Hepatocyte (in vitro differentiated cells): ENCODE measurements at places on chromosomes 13 and 19. TPM values are rescaled to one million over a fixed set of nuclear protein-coding genes. Genes with fewer than 3 reads are reported as not detected.
A peak's percentile ranks its signal among the peaks of the same experiment; 100 is the strongest.

DNA sequence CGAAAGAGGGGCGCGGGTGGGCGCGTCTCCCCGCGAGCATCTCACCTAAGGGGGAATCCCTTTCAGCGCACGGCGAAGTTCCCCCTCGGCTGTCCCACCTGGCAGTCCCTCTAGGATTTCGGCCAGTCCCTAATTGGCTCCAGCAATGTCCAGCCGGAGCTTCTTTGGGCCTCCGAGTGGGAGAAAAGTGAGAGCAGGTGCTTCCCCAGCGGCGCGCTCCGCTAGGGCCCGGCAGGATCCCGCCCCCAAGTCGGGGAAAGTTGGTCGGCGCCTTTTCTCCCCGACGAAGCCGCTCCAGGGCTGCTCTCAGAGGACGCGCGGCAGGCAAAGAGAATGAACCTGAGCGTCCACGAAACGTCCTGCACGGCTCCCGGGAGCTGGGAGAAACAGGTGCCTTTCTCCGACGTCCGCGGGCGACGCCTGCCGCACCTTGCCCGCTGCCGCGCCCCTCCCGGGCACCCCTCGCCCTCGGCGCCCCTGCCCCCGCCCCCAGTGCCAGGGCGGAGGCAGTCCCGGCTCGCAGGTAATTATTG lies 366 bp upstream of the KL start:
- DNase-seq = peak; percentile 36

GRCh38 chr19:42090672-42091071 lies 14.7 kb downstream of the ZNF574 start:
- DNase-seq = no peak

DNA sequence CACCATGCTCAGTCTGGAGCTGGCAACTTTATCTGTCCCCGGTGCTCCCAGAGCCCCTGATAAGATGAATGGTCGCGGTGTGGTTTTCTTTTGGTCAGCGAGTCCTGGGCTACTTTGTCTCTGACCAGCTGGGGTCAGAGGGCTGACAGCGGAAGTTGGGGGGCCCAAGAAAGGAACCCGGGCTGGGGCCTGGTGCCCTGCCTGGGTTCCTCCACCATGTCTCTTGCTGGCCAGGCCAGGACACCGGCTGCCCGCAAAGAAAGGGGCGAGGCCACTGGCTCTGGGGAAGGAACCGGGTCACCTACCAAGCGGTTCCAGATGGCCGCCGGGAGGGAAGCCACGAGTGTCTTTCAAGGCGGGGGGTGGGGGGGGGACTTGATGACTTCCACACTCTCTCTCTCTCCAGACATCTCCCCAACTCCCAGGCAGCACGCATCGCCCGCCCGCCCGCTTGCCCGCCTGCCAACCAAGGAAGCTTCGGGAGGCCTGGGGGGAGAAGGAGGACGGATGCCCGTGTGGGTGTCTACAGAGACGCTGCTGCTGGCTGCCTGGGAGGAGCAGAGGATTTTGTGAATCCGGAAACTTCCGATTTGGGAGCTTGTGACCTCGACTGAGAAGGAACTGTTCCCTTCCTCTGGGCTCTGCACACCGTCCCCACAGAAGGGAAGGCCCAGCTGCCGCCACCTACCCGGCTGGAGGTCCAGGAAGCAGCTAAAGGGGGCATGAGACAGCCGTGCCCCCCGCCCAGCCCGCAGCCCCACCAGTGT lies 1.1 kb downstream of the PIP5K1C start:
- DNase-seq = peak; percentile 48

DNA sequence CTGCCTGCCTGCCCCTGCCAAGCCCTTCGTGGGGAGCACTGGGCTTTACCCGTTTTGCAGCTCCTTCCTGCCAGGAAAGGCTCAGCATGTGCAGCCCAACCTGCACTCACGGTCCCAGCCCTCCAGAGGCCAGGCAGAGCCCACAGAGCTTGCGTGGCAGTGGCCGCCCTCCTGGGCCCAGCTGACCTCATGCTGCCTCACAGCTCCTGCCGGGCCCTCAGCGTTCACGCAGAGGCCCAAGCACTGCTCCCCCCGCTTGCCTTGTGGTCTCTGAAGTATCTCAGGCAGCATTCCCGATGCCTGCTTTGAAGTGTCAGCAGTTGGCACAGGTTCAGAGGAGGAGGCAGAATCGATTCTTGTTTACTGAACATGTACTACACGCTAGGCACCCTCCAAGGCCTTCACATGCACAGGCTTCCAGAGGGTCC lies 32.5 kb downstream of the CAPN12 start:
- no peak for DNase-seq

DNA sequence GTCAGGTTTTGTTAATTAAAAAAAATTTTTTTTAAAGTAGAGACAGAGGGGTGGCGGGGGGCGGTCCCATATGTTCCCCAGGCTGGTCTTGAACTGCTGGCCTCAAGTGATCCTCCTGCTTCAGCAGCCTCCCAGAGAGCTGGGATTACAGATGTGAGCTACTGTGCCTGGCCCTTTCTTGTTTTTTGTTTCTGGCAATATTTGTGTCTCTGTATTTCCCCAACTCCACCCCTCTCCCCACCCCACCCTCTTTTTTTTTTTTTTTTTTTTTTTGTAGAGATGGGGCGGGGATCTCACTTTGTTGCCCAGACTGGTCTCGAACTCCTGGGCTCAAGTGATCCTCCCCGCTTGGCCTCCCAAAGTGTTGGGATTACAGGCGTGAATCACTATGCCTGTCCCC lies 600 bp upstream of the CAPN12 start:
- no peak for DNase-seq

DNA sequence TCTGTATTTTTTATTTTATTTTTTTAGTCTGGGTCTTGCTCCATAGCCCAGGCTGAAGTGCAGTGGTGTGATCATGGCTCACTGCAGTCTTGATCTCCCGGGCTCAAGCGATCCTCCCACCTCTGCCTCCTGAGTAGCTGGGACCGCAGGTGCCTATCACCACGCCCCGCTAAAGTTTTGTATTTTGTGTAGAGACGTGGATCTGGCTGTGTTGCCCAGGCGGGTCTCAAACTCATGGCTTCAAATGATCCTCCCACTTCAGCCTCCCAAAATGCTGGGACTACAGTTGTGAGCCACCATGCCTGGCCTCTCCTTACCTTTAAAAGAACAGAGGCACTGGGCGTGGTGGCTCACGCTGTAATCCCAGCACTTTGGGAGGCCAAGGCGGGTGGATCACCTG lies 4.2 kb upstream of the MAG start:
- no peak for DNase-seq

DNA sequence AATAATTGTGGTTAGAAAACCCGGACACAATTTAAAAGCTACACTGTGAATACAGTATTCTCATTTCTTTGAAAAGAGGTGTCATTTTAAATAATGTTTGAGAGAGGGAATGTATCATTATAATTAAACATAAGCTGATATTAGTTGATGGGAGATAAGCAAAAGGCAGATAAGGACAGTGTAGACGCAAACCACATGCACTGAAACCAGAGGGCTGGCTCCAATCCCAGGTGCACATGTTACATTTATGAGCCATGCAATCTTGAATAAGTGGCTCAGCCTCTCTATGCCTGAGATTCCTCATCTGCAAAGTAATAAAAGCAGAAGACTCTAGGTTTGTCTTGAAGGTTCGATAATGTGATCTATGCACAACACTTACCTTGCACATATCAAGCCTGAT lies 238.7 kb downstream of the EFNB2 start:
- no peak for DNase-seq

DNA sequence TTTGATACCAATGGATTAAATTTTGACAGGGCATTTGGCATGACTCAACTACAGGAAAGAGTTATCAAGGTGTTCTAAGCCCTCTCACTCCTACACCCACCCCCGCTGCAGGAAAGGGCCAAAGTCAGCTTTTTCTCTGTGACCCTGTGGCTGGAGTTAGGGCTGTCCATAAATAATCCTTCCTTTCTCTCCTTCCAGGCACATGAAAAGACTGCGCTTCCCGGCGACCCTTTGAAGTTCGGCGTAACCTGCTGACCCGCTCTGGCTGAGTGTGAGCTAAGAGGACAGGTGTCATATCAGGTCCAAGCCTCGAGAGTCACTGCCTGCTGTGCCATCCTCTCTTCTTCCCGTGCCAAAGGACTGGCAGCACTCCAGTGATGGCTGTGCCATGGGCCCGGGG lies 25.6 kb downstream of the ZNF114 start:
- no peak for DNase-seq

GRCh38 chr19:6150289-6150688 lies 14.8 kb downstream of the ACSBG2 start:
- DNase-seq = no peak

- DNase-seq = no peak
These were observed 9.4 kb downstream of the FLT1 start for GRCh38 chr13:28485551-28485950.

DNA sequence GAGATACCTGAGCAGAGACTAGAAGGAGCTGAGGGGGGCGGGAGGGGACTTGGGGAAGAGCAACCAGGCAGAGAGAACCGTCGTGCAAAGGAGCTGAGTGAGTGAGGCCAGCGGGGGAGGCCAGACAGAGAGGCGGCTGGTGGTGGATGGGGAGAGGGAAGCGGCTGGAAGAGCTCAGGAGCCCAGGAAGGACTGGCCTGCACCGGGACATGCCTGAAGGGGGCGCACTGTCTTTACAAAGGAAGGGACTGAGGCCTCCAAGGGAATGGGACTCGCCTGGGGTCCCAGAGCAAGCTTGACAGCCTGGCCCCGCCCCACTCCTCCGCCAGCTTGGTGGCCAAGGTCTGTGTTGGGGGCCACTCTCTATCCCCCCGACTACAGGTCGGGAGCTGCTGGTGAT lies 14.9 kb downstream of the ONECUT3 start:
- no peak for DNase-seq

DNA sequence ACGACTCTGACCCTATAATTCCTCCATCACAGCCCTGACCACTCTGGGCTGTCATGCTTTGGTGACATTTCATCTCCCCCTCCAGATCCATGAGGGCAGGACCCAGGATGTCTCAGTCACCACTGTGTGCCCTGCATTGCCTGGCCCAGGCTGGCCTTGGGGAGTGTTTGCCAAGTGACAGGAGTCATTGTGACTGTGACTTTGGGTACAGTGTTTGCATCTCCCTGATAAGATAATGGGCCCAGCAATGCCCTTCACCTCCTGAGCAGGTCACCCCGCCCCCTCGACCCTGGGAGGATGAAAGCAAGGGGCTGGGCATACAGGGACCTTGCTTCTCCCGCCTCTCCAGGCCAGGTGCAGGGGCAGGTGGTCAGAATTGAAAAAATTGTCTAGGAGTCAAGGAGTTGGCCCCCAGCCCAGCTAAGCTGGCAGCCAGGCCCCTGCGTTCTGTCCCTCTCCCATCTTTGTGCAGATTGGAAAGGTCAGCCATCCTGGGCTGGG lies 5.9 kb upstream of the ATP4A start:
- DNase-seq = no peak

GRCh38 chr13:77516342-77516789 lies 19.1 kb upstream of the SCEL start:
- no peak for DNase-seq

DNA sequence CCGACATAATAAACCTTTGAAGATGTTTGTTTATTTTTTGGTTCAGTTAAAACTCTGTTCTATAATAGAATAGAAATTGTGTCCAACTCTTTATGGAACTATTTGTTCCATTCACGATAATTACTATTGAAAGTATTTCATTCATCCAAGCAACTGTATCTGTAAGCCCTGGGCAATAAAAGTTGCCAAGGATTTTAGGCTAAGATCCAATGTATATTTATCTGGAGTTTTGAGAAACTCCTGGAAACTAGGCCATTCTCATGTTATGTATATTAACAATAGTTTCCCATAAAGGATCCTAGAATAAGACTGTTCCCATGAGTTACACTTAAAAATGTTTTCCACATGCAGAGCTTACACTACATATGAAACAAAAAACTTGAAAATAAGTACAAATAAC lies 261.6 kb downstream of the SLITRK6 start:
- no peak for DNase-seq

DNA sequence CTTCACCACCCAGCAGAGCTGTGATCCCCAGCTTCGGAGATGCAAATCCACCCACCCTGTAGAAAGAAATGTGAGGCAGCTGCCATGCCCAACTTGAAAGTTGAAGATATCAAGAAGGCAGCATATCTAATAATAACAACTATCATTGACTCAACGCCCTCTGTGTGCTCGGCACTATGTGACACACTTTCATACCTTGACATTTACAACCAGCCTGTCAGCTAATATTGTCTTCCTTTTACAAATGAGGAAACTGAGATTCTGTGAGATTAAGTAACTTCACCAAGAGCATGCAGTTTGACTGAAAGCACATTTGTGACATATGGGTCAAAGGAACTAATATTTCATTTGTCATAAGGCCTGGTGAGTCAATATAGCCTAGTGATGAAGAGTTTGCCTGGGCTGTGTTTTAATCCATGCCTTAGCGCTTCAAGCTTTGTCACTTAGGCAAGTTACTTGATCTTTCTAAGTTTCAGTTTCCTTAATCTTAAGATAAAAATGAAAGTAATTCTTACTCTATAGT lies 137.0 kb downstream of the FLT1 start:
- DNase-seq = no peak

DNA sequence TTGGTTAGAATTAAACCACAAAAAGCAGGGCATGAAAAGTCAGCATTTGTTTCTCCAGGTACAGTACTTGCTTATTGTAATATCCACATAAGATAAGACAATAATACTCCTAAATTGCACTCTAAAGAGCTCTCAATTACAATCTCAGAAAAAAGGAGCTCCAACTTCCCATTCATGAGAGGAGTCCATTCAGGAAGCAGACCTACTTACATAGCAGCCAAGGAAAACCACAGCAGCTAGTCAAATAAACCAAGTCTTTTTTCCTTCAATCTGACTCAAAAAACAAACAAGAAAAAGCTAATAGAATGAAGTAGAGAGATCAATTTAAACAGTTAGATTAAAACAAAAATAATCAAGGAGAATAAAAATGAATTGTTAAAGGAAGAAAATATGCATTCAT lies 885.2 kb upstream of the SLITRK6 start:
- DNase-seq = no peak

Gene PRR19
- 0.24 and 2.2 TPM in 2 replicates for total RNA-seq

Gene ZNF85
- total RNA-seq = 12.9 and 15.0 TPM in 2 replicates

Gene CGB1
- total RNA-seq = not detected in 2 replicates

Gene ZNF681
- 4.4 and 5.9 TPM in 2 replicates for total RNA-seq

Gene ZNF229
- 15.1 and 15.2 TPM in 2 replicates for total RNA-seq

Gene HRC
- total RNA-seq = 0.44 and 0.50 TPM in 2 replicates
